ENCODE measurements at places on chromosomes 2 and 18.

DNA sequence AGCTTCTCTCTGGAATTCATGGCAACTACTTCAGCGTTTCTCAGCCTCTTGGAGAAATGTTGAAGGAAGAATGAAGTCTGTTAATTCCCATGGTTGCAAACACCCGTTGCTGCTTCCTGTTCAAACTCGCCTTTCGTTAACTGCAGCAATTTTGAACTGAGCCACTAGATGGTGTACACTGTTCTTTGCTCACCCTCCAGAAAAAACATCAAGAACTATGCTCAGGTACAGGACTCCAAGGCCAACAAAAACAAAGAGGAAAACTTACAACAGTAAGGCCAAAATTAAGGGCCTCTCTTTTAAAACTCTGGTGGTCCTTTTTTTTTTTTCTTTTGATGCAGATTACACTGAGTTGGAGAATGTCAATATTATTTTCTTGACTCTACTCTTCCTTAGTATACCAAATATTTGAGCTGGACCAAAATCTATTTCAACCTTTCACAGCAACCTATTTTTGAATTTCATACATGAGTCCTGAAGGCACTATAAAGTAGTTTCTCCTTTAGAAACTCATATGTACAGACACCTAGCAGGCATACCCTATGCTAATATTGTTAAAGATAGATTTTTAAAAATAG is 58.2 kb downstream of the KLHL14 start:
- DNase-seq: peak; percentile 10

- peak; percentile 10 for DNase-seq
Observed at GRCh38 chr2:58925676-58926081, 684.6 kb upstream of the FANCL start.

DNA sequence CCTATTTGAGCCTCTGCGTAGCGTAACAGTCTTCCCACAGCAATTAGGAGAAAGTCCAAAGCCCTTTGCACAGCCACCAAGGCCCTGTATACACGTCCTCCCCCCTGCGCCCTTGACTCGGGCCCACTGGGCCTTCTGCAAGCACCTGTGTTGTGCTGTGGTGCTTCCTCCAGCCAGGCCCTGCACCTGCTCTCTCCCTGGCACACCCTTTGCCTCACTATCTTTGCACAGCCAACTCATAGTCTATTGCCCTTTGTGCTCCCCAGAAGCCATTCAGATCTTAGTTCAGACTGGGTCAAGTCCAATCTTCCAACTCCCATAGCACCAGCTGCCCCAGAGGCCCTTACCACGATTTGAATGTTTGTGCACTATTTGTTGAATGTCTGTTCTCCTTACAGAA is 271.6 kb upstream of the MGAT5 start:
- no peak for DNase-seq

GRCh38 chr18:43661570-43661969 is 384.3 kb upstream of the SYT4 start:
- DNase-seq: no peak

- no peak for DNase-seq
Observed at GRCh38 chr2:105764059-105764458, 19.3 kb downstream of the NCK2 start.

GRCh38 chr2:69260666-69261065 is 126.4 kb downstream of the GFPT1 start:
- no peak for DNase-seq

GRCh38 chr18:63431180-63431579 is 8.9 kb upstream of the VPS4B start:
- no peak for DNase-seq

- DNase-seq: no peak
Observed at GRCh38 chr2:33236482-33237385, 239.7 kb upstream of the RASGRP3 start.

DNA sequence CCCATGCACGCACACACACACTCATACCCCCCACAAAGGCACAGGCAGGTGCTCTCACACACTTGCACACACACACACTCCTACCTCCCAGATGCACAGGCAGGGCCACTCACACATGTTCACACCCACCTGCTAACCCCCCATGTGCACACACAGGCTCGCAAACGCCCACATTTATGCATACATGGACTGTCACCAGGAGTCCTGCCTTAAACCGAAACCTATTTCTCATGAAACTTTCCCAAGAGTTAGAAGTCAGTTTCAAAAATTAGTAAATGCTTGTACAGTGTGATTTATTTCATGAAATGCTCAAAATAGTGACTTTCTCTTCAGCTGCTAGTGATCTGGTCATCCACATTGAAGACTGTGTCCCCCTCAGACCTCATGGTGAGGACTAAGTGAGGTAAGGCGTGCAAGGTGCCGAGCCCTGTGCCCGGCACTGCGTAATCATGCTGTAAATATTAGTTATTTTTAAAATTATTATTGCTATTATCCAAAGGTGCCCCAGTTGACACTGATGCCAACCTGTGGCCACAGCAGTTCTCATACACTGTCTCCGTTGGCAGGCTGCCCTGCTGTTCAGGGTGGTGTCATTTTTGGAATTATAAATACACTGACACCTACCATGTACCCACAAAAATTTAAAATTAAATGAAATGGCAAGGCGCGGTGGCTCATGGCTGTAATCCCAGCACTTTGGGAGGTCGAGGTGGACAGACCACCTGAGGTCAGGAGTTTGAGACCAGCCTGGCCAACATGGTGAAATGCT is 12.4 kb downstream of the CNNM4 start:
- DNase-seq: no peak

DNA sequence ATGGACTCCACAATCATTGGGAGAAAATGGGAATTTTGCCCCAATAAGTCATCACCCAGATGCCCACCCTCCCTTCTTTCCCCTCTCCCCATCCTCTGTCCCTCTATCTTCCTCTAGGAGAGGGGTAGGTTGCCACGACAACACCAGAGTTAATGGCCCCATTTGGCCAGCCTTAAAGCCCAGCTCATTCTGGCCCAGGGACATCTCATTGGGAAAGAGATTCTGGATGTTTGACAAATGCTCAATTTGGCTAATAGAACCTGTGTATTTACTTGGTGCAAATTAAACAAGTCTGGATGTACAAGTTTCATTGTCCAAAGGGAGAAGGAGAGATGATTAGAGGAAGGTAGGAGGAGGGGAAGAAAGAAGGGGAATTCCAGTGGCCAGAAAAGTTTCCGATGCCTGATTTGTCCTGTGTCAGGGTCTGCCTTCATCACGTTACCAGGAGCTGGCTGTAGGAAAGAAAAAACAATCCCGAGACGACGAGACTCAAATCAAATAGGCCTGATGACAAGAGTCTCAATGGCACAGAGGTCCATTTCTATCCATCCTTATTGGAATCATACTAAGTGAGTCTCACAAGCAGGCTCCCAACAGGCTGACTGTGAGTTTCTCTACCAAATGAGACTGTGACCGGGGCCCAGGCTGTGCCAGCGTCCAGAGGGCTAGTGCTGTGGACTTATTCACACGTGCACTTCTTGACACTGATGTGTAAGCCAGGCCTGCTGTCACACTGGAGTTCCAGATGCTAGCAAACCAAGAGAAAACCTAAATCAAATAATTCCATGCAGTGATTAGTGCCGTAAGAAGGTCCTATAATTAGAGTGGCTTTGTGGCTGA is 265.2 kb upstream of the APCDD1 start:
- DNase-seq: no peak

- no peak for DNase-seq
Observed at GRCh38 chr2:181471783-181472182, 14.6 kb downstream of the ITGA4 start.

DNA sequence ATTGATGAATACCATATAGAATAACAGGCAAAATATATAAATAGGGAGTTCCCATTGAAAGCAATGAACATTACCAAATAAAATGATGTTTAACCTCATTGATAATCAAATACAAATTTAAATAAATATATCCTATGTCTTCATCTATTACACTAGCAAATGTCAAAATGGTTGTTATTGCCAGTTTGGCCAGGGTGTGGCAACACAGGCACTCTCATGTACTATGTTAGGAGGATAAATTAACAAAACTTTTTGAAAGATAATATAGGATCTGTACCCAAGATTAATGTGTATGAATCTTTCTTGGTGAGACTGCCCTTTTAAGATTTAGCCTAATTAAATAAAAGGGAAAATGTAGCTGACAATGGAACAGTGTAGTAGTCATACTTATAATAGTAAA is 659.3 kb downstream of the ERBB4 start:
- DNase-seq: no peak

DNA sequence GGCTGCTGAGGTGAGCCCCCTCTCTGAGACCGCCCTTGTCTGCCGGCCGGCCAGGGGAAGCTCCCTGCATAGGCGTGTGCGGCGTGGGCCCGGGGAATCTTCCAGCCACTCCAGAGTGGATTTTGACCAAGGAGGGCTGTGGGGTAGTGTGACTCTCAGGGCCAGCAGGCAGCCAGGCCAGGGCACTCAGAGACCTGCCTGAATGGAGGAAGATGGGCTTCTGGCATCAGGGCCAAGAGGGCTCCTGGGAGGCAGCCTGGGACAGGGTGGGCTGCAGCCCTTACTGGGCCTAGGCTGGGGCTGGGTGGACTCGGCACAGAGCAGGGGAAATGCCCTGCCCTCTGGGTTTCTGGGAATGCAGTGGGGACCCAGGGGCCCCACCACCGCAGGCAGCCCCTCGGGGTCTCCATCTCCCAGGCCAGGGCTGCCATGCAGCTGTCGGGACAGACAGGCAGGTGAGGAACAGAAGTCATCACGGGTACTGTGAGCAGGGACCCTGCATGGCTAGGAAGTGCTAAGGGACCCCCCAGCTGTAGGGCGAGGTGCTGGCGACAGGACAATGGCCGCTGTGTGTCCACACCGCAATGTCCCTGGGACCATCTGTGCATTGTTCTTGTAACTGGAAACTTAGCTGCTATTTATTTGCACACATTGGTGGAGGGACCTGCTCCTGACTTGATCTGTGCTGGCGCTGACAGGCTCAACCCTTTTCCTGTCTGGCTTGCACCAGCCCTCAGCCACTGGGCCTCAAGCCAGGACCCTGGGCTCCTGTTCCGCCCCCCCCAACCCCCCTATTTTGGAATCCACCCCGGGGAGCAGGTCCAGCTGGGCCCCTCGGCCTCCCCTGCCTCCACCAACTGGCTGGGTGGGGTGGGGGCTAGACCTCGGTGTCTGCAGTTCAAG is 4.1 kb downstream of the PDCD1 start:
- no peak for DNase-seq

- DNase-seq: no peak
Observed at GRCh38 chr18:50190926-50191325, 4.0 kb downstream of the MYO5B start.

DNA sequence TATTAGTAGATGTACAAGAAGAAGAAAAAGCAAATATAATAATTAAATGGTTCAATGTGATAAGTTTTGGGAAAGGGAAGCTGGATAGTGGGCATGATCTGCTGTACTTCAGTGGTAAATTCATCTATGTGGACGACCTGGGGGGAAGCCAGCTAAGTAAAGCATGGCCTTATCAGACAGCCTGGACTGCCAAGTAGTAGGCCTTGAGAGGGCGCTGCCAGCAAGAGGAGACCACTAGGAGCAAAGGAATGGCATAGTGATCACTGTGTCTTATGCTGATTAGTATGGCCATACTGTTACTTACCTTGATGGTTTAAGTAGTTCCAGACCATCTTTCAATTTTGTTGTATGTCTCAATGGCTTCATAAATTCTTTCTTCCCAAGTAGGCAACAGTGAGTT is 287.6 kb downstream of the SETBP1 start:
- no peak for DNase-seq

- DNase-seq: no peak
Observed at GRCh38 chr2:151207100-151207499, 54.6 kb downstream of the RBM43 start.

DNA sequence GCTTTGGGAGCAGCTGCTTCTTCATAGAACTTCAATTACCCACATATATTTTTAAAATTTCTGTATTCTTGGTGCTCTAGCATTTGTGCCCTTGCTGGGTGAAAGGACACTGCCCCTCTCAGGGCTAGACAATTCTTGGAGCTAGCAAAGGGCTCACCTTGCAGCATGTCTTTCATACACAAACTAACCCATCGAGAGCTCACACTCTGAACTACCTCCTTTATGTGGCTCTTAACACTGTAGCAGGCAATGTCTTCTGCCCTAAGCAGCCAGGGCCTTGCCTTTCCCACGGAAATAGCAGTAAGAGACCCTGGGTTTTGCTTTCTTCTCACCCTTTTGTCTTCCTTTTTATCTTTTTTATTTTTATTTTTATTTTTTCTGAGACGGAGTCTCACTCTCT is 234.0 kb downstream of the ACTR3 start:
- DNase-seq: no peak

GRCh38 chr2:105748566-105748965 is 3.9 kb downstream of the NCK2 start:
- DNase-seq: no peak

DNA sequence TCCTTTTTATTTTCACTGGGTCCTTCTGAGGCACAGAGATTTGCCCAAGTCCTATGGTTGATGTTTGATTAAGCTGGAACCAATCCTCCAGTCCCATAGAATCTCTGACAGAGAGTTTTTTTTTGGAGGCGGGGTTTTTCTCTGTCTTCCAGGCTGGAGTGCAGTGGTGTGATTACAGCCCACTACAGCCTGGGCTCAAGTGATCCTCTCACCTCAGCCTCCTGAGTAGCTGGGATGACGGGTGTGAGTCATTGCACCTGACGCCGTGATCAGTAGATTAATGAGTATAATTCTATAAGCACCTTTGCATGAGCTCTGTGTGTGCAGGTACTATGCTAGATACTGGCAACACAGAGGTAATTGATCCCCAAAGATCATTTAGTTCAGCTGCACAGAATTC is 15.3 kb upstream of the TRPM8 start:
- DNase-seq: no peak

DNA sequence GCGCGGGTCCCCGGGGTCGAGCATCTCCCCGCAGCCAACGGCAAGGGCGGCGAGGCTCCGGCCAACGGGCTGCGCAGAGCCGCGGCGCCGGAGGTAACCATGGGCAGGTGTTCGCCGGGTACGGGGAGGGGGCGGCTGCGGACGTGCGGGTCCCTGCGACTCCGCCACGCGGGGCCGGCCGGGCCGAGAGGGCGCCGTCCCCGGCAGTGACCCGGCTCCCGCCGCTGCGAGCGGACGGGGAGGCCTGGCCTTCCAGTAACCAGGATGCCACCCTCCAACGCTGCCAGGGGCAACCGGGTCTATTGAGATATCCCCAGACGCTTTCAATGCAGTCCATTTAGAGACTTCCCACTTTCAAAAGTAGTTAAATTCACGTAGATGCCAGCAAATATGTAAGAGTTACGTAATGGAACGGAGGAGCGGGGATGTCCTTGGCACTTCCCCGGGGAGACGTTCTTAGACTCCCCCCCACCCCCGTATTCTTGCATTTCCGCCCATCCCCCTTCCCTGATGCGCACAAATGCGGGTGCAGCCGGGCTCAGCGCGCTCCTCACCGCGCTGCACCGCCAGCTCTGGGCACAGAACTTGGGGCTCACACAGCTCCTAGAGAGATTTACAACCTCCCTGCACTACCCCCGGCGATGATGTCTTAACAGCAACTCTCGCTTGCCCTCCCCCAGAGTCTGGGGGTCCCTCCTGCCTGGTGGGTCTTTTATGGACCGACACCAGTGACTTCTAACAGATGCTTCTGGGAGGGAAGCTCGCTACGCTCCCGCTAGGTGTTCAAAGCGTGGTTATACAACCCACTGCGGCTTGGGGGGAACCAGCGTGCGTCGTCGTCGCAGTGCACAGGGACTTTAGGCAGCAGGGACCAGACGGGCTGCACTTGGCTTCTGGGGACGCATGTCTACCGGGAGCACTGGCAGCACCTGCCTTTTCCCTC is 657 bp downstream of the SGPP2 start:
- DNase-seq: no peak

Measured in hippocampal formation (tissue), 2 donors.